ENCODE measurements at places on chromosomes 2 and 18.

DNA sequence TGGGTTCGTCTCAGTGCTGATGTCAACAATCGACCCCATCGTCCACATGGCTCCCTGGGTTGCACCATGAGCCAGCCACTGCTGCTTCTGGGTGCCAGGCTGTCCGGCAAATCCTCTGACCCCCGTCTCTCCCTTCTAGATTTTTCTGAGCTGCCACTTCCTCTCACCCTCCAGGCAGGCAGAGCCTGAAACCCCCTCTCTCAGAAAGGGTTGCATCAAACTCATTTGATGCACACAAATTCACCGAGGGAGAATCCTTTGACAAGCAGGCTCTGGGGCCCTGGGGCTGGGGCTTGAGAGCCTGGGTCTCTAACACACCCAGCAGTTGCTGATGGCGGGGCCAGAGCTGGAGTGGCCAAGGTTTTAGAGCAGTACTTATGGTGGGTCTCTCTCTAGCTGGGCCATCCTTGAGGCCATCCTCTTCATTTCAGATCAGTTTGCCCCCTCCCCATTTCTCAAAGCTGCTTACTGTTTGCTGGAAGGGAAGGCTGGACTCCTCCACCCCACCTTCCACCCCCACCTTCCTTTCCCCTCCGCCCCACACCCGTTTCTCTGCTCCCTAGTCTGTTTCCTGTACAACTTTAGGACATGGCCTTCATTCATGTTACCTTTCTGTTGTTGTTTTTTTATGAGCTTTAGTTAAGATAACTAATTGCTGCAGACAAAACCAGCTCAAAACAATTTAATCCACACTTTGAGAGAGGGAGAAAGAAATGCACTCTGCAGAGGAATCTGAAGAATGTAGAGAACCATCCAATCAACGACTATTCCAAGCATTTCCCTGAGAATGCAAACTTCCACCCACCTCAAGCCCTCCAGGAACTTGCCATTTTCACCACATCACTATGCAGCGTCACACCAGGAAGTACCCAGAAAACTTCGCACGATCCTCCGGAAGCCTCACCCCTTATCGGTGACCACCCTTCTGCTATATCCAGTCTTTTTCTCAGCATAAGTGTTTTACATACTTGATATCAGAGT lies 69.5 kb downstream of the ARL4C start:
- no peak for DNase-seq

DNA sequence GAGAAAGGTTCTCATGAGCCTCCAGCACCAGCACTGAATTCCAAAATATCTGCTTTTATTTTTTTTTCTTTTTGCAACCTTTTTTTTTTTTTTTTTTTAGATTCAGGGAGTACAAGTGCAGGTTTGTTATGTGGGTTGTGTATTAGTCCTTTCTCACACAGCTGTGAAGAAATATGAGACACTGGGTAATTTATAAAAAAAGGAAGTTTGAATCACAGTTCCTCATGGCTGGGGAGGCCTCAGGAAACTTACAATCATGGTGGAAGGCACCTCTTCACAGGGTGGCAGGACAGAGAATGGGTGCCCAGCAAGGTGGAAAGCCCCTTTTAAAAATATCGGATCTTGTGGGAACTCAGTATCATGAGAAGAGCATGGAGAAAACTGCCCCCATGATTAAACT lies 7.9 kb upstream of the TMX3 start:
- no peak for DNase-seq

DNA sequence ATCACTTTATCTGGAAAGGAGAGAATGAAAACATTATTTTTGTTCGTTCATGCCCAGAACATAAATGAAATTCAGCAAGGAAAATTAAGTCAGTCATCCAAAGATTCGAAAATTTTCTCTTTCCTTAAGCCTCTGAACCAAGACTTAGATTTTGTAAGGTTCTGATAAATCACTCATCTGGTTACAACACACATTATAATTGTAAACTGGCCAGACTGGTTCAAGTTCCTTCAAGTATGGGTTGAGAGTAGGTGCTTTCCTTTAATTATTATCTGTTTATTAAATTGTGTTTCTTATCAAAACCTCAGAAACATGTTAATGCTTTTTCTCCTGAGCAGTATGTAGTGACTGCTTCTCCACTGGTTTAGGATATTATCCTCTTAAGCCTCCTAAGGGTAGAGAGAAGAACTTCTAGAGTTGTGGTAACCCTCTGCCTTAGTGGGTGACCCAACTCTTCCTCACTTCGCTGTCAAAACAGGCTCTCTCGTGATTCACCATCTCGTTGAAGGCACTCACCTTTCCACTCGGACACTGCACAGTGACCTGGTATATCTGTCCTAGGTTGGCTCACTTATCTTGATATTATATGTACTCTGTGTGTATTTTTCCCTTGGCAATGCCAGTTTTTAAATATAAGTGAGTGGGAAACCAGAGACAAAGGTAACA lies 325.9 kb downstream of the PAX3 start:
- no peak for DNase-seq

DNA sequence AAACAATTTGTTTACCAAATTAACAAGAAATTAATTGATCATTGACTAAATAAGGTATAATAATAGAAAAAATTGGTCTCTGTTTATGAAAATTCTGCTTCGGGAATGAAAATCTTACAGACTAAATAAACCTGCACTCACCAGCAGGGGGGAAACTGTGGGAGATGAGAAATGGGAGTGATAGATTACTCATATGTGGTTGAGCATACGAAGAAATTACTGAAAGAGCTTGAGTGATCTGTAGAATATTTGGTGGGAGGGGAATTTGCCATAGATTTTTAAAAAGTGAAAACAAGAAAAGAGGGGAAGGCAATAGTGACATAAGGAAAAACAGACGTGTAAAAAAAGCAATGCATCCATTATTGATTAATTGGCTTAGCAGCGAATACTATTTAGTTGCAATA lies 2.2 kb downstream of the HMSD start:
- no peak for DNase-seq

DNA sequence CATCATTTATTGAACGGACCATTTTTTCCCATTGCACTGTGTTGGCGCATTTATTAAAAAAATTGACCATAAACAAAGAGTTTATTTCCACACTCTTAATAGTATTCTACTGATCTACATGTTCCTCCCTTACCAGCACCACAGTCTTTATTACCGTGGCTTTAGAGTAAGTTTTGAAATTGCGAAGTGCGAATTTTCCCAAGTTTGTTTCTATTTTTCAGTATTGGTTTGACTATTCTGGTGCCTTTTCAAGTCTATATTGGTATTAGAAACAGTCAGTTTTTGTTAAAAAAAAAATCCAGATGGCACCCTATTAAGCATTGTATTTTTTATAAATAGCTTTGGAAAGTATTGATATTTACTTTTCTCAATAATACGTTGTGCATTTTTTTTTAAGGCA lies 795.1 kb upstream of the HS6ST1 start:
- no peak for DNase-seq

DNA sequence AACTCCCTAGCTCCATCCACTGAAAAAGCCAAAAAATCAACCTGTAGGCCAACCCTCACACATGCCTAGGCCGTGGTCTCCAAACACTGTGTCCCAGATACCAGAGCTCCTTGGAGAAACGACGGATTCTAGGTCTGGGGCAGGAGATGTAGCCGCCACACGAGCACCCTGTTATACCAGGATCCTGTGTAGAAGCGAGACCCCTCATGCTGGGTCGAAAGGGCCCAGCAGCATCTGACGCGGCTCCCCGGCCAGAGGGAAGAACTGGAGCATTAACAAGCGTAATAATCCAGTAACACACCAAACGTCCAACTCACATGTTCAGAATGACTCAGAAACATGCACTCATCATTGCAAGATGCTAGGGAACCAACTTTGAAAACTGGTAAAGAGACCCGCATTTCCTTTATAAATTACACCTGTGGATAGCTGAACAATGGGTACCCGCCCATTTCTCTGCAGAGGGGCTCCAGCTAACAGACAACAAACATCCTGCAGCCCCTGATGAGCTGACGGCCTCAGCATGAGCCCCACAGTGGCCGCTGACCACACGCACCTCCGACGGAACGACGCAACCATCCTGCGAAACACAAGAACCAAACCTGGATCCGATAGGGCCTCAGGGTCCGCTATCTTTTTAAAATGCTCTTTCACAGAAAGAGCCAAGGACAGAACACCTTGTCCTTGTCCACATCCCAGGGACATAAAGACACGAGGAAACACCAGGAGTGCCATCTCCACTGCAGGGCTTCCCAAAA lies 14.2 kb downstream of the SLC66A2 start:
- DNase-seq: no peak

DNA sequence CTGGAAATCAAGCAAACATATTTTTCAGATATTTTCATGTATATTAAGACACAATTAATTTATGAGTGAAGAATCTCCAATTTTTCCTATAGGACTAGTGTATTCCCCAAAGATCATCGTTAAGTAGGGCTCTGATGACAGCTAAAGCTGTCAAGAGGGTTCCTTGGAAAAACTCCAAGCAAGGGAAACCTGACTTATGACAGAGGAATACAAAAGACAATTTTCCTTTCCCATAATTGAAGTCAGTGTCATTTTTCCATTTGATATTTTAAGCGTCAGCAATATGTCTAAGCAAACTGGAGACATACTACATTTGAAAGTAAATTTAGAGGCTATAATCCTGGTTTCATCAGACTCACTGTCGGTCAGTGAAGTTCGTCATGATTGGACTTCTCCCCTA lies 36.1 kb downstream of the RIT2 start:
- DNase-seq: no peak

Measured in D721Med (cell line).